ENCODE measurements at places on chromosomes 11 and 22.

DNA sequence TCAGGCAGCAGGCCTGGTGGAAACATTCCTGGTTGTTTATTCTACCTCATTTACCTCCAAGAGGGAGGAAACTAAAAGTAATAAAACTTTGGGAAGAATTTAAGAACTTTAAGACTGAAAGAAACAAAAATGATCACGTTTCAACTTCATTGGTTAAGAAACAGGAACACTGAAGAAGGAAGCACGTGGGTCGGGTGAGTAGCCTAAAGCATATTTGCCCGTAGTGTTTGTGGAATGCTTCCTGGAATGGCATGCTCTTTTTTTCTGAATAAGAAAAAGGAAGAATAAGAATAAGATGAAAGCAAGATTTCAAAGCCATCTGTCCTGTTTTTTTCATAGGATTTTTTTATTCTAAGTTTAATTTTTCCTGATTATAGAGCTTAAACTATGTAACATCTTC is 83.1 kb downstream of the WNT11 start:
- ATAC-seq, result no peak

DNA sequence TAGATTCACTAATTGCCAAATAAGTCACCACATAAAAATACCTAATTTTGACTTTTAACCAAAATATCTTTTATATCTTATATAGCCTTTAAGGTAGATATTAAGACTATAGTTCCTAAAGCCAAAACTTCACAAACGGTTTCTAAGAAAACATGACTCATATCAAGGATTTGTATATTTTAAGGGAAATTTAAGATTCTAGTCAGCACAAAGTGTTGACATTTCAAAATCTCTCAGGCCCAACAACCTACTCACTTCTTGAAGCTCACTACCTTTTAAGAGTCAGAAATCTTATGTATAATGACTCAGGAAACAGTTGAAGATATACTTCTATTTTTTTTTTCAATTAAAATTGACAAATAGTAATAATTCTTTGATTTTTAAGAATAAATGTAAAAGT is 221.9 kb downstream of the SBF2 start:
- ATAC-seq, result no peak

GRCh38 chr11:117979481-117980211 is 6.5 kb upstream of the IL10RA start:
- ATAC-seq, result peak; percentile 70

DNA sequence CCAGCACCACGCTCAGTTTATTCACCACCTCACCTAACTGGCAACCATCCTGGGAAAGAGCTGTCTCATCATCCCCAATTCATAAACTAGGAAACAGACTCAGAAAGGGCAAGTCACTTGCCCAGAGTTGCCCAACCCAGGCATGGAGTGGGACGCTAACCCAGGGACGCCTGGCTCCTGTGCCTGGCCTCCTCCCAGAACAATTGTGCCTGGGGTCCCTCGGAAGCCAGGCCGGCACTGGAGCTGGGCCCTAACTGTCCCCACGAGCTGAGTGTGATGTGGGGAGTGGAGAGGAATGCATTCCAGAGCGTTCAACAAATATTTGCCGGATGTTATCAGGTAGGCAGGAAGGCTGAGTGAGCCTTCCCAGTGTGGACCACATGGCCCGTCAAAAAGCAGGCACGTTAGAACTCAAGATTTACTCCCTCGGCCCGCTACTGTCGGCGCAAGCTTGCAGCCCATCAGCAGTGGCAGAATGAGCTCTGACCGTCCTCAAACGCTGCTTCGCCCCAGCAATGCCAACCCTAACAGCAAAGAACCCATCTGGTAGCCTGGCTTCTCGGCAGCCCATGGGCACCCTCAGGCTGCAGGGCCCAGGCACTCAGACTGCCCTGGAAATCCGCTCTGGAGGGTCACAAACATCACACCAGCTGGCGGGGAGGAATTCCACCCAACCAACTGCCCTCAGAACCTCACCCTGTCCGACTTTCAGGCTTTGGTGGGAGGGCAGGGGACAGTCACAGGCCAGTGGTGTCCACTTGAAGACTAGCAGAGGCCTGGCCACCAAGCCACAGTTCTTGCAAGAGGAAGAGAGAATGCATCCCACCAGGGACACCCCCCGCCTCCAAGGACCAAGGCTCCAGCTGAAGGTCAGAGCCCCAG is 35.6 kb downstream of the MYH9 start:
- ATAC-seq, result no peak

DNA sequence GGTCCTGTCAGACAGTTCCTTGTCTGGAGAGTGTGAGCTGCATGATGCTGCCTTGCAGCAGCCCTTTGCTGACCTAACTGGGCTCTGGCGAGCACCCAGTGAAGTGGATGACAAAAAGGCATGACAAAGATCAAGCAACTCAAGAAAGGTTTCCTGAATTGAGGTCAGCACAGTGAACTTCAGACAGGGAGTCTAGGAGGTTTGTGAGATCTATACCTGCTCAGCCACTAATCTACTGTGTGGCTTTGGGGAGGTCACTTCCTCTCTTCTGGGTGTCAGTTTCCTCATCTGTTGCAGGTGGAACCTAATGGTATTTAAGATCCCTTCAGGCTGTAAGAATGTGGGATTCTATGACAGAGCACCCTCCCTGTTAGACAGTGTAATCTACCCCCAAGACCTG is 213.9 kb upstream of the NARS2 start:
- no peak for ATAC-seq

DNA sequence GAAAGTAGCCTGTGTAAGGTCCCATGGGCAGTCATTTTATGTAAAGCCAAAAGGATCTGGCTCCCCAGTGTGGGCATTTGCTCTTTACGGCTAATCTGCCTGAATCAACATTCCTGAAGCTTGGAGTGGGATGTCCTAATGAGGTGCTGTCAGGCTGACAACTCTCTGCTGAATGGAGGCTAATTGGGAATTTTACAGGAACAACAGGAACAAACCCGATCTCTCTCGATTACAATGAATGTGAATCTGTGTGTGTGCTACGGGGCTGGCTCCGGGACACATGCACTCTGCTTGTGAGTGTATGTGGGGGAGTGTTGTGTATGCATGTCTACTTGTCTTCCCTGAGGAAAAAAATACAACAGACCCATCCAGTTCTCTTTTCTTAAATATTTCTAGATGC is 415.2 kb downstream of the TENM4 start:
- no peak for ATAC-seq
